ENCODE measurements at places on chromosomes 11 and 22. TPM values are rescaled to one million over a fixed set of nuclear protein-coding genes. Genes with fewer than 3 reads are reported as not detected.

Gene OR10D3
- not detected for total RNA-seq

Gene KLHDC7B
- total RNA-seq, result not detected

Gene PSMA1
- 89.1 TPM for total RNA-seq

Gene RFPL3
- not detected for total RNA-seq

Gene TMEM151A
- total RNA-seq, result 0.27 TPM

Gene GLB1L2
- total RNA-seq, result 4.1 TPM

Gene ANKK1
- total RNA-seq, result 0.49 TPM

Gene PLA2G3
- total RNA-seq, result not detected

Gene MRGPRX3
- not detected for total RNA-seq

Gene MTMR2
- 38.2 TPM for total RNA-seq

Gene FDX1
- total RNA-seq, result 16.9 TPM

Gene APOC3
- total RNA-seq, result not detected

Gene OAF
- total RNA-seq, result 26.3 TPM

Gene NPAS4
- total RNA-seq, result 4.2 TPM

Gene C11orf21
- 1.1 TPM for total RNA-seq

All from thoracic aorta (tissue), 2 donors.